ENCODE measurements at places on chromosomes 7 and 10. TPM values are rescaled to one million over a fixed set of nuclear protein-coding genes. Genes with fewer than 3 reads are reported as not detected.

Gene NAPEPLD
- total RNA-seq = 12.9 TPM

Gene HYAL4
- total RNA-seq = not detected

DNA sequence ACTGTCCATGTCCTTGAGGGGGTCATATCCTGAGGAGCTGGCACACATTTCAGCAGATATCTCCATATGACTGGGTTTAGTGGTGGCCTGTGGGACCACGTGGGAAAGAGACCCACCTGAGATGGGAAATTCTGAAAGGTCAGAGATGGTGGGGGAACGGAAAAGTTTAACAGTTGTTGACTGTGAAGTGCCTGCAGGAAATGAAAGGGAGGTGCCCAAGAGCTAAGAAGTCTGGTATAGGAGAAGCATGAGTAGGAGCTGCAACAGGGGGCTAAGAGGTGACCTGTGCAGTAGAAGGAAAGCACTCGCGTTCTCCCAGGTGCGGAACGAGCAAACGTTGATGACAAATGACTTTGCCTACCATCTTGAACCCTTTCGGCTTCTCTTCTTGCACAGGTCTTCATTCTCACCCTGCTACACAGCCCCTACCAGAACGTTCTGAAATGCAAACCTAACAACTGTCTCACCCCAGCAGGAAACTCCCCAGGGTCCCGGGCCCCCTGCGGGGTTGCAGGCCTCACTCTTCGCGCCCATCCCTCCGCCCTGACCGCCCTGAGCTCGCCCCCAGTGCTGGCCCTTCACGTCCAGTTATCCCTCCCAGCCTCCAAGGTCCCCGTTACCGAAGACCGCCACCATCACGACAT lies 9.8 kb upstream of the FXYD4 start:
- H3K27me3 ChIP-seq = no peaks in the 10 kb centered on the region
- peak overlapping the region; percentile 95 for H3K27ac ChIP-seq
- peaks cover 1% of the 10 kb centered on the region for H3K36me3 ChIP-seq

DNA sequence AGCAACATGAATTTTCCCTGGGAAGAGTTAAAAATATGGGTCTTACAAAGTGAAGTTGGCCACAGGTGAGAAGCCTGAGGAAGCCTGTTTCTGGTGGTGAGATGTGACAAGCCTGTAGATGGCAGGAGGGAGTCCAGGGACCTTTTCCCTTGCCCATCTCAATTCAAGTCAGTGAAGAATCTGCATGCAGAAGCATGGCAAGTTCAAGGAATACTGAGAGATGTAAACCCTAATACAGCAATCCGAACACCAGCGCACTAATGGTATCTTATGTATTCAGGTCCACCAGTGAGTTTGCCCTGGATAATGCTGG lies 73.6 kb downstream of the RHOBTB1 start:
- no peak overlapping the region for H3K27ac ChIP-seq
- DNase-seq = no peak
- peaks cover 2% of the 10 kb centered on the region for H3K27me3 ChIP-seq
- no peaks in the 10 kb centered on the region for H3K36me3 ChIP-seq
- H3K4me3 ChIP-seq = no peak overlapping the region
- no peaks in the 10 kb centered on the region for H3K4me1 ChIP-seq

DNA sequence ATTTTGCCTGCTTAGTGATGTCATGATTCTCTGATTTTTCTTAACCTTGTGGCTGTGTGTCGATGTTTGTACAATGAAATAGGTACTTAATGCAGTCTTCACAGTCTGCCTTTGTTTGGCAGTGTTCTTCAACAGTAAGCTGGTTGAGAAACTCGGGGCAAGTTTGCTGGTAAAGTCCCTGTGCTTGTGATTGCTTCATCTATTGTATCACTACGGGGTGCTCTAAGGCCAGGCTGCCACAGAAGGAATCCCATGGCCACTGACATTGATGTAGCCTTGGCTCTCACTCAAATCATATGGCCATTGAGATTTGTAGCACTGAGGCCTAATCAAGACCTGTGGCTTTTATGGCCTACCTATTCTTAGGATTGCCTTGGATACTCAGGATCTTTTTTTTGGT lies 33.5 kb upstream of the PRSS37 start:
- DNase-seq = no peak
- H3K4me1 ChIP-seq = no peaks in the 10 kb centered on the region

DNA sequence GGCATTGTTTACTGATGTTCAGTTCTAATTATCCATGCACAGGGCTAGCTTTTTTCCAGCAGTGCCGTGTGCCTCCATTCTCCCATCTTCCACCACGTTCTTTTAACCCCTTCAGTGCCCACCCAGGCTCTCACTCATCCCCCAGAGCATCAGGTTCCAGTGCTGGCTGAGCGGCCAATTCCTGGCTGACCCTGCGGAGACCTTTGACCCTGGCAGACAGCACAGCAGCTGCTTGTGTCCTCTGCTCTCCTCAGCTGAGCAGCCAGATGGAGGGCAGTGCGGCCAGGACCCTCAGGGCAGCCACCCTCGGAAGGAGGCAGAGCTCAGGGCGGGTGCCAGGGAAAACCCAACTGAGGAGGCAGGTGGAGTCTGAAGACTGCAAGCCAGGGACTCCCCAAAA lies 48.4 kb downstream of the ZNF503 start:
- no peak overlapping the region for H3K4me3 ChIP-seq
- H3K36me3 ChIP-seq = no peaks in the 10 kb centered on the region
- peaks cover 2% of the 10 kb centered on the region for H3K27me3 ChIP-seq
- H3K27ac ChIP-seq = no peak overlapping the region

DNA sequence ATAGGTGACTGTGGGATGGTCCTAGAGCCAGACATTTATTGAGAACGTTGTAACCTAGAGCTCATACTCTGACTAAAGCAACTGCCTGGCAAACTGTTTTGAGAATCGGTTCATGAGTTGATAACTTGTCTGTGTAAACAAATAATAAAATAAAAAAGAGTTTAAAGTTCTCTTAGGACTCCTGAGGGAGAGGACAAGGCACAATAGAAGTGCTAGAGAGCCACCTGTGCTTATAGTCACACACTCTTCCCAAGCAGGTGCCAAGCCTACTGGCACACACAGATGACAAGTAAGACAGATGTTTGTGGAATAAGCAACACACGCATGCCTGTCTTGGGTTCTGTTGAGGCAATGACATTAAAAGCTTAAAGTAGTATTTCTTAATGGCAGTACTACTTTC lies 7.9 kb downstream of the EDRF1 start:
- no peaks in the 10 kb centered on the region for H3K27me3 ChIP-seq
- H3K4me1 ChIP-seq = peaks cover 5% of the 10 kb centered on the region
- no peak for DNase-seq
- peaks cover 62% of the 10 kb centered on the region for H3K36me3 ChIP-seq
- no peak overlapping the region for H3K4me3 ChIP-seq

- no peak overlapping the region for H3K4me3 ChIP-seq
- no peak for DNase-seq
- H3K4me1 ChIP-seq = peaks cover 26% of the 10 kb centered on the region
- no peak overlapping the region for H3K27ac ChIP-seq
- peaks cover 29% of the 10 kb centered on the region for H3K27me3 ChIP-seq
These were observed 60.9 kb upstream of the ADRB1 start for GRCh38 chr10:113982769-113983168.

- peaks cover 13% of the 10 kb centered on the region for H3K27me3 ChIP-seq
- H3K36me3 ChIP-seq = no peaks in the 10 kb centered on the region
- DNase-seq = no peak
- H3K4me3 ChIP-seq = no peak overlapping the region
- H3K4me1 ChIP-seq = peaks cover 6% of the 10 kb centered on the region
These were observed 507.9 kb downstream of the RPS24 start for GRCh38 chr10:78541481-78542140.

DNA sequence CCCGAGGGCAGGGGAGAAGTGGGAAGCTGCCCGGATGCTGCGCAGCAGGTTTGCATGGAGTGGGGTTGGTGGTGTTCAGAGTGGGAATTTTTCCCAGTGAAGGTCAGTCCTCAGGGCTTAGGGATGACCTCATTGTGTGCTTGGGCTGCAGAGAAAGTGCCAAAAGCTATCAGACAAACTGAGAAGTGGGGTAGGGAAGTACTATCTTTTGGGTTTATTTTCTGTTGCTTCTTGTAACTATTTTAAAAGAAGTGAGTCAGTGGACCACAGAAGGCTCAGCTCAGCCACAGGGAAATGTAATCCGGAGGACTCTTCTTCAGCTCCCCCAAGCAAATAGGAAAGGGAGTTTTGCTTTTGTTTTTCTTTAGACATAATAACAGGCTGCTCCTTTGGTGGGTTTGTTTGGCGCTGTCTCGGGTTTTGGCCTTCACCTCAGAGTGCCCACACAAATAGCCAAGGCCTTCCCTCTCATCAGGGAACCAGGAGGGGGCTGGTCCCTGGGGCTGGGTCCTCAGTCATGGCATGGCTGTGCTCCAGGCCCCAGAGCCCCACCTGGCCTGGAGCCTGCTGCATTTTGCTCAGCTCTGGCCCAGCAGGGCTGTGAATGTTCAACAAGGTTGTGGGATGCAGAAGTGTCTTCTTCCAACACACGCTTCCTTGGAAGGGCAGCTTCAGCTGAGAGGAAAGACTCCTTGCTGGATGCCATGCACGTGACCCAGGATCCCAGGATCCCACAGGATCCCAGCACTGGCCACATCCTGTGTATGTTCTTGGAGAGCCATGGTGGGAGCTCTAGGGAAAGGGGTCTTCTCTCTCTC lies 5.4 kb upstream of the FAM170B start:
- H3K27me3 ChIP-seq = peaks cover 21% of the 10 kb centered on the region
- H3K27ac ChIP-seq = no peak overlapping the region
- H3K4me3 ChIP-seq = no peak overlapping the region
- H3K36me3 ChIP-seq = no peaks in the 10 kb centered on the region
- DNase-seq = no peak

- H3K4me1 ChIP-seq = no peaks in the 10 kb centered on the region
- H3K27ac ChIP-seq = no peak overlapping the region
- H3K4me3 ChIP-seq = no peak overlapping the region
- H3K36me3 ChIP-seq = no peaks in the 10 kb centered on the region
- peaks cover 12% of the 10 kb centered on the region for H3K27me3 ChIP-seq
These were observed 9.0 kb downstream of the ADRA2A start for GRCh38 chr10:111085690-111086353.

DNA sequence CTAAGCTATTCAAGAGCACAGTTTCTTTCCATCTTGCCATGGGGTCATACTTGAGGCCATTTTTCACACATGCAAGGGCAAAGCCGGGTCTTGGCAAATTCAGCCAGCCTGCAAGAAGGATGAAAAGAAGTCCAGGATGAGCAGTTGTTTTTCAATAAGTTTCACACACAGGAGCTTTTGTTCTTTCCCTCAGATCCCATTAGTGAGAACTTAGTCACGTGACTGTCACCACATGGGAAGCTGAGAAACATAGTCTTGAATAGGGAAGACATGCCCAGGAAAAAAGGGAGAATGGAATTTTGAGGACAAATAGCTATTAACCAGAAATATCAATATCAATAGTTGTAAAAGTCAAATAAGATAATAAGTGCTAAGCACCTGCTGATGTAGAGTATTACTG lies 137.7 kb downstream of the AHR start:
- no peaks in the 10 kb centered on the region for H3K27me3 ChIP-seq
- no peak overlapping the region for H3K27ac ChIP-seq
- H3K36me3 ChIP-seq = peaks cover 6% of the 10 kb centered on the region

DNA sequence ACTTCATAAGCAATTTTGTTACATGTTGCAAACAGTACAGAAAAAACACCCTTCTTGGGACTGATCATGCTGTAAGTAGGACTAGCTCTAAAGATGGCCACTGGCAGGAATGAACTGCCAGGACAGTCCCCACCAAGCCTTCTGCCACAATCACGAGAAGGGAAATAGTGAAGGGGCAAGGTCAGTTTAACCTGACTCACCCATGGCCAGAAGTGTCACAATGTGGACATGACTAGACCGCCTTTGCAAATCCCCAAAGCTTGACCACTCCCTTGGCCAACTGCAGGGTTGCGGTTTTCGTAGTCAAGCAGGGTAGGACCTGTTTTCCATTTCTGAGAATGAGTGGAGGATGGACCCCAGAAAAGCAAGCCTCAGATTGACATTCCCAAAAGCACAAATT lies 19.4 kb upstream of the FRAT2 start:
- H3K4me3 ChIP-seq = no peak overlapping the region
- peaks cover 8% of the 10 kb centered on the region for H3K4me1 ChIP-seq
- DNase-seq = no peak
- no peak overlapping the region for H3K27ac ChIP-seq

DNA sequence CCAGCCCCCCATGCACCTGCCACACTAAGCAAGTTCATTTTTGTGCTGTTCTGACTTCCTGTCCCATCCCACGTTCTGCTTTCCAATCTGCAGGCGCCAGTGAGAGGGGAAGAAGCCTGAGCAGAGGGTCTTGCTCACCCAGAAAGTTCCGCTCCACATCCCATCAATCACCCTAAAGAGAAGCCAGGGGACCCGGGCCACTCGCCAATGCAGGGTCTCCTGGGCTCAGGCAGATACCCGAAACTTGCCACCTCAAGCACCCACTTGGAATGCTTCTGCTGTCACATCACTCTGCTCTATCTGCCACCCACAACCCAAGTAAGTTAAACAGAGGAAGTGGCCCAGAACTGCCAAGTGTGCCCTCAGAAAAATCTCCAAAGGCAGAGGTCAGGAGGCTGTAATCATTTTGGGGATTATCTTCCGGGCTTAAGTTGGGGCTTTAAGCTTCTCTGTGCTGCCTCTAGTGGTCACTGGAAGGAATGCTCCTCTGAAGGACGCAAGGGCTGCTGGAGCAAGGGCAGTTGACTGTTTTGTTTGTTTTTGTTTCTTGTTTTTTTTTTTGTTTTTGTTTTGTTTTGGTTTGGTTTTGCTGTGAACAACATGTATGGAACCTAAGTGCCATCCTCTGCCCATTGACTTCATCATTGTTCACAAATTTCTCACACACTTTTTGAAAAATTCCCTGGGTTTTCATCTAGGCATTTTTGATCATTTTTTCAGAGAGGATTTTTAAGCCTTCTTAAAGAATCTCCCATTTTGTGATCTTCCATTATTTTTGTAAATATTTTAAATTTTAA lies 25.5 kb downstream of the PRR15 start:
- peak overlapping the region; percentile 24 for H3K27ac ChIP-seq
- no peak overlapping the region for H3K4me3 ChIP-seq
- no peaks in the 10 kb centered on the region for H3K27me3 ChIP-seq
- no peaks in the 10 kb centered on the region for H3K36me3 ChIP-seq
- peak; percentile 64 for DNase-seq
- peaks cover 8% of the 10 kb centered on the region for H3K4me1 ChIP-seq

GRCh38 chr10:105017691-105018090 lies 376.6 kb downstream of the SORCS3 start:
- H3K27ac ChIP-seq = no peak overlapping the region
- no peak for DNase-seq
- no peak overlapping the region for H3K4me3 ChIP-seq
- no peaks in the 10 kb centered on the region for H3K4me1 ChIP-seq
- H3K27me3 ChIP-seq = no peaks in the 10 kb centered on the region

DNA sequence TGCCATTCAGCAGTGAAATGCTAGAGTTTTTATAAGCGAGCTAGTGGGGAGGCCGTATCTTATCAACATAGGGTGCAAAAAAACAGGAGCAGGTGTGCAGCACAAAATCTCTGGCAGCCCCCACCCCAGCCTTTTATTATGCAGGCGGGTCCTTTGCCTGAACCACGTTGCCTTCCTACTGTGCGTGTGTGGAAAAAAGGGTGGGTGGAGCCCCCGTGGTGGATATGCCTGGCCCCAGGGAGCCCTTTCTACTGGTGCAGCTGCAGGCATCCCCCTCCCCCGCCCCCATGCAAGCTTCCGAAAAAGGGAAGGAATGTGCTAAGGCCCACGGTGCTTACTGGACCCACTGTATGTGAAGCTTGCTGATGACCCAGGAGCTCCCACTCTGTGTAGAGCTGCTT lies 175.9 kb downstream of the USP6NL start:
- no peak overlapping the region for H3K4me3 ChIP-seq
- DNase-seq = no peak
- no peak overlapping the region for H3K27ac ChIP-seq
- H3K4me1 ChIP-seq = peaks cover 16% of the 10 kb centered on the region
- peaks cover 3% of the 10 kb centered on the region for H3K27me3 ChIP-seq
- H3K36me3 ChIP-seq = no peaks in the 10 kb centered on the region
